ENCODE measurements at places on chromosomes 6 and 20.

DNA sequence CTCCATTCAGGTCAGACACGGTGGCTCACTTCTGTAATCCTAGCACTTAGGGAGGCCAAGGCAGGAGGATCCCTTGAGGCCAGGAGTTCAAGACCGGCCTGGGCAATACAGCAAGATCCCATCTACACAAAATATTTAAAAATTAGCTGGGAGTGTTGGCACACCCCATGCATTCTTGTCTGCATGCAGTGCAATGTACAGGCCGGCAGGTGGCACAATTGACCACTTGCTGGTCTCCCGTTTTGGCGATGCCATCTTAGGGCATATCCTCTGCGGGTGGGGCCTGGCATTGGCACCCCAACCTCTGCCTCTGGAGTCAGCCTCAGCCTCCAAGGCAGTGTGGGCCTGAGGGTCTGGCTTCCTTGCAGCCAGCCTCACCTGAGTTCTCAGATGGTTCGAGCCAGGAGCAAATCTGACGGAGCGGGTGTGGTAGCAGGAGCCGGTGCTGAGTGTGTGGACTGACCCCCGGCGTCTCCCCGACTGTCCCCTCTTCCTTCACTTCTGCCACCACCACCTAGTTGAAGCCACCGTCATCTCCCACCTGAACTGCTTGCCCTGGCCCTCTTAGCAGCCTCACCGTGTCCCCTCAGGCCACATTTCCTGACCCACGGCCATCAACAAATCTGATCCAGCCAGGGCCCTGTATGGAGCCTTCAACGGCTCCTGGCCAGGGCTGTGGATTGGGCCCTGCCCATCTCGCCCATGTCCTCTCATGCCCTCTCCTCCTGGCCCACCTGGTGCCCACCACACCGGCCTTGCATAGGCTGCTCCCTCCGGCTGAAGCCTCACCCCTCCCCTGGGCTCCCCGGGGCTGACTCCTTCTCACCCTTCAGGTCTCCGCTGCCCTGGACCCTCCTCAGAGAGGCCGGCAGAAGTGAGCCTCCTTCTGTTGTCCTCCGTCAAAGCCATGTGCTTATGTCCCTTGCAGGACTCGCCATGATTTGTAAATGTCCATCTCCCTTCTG, 44.0 kb downstream of the EFCAB8 start:
- peak; percentile 50 for DNase-seq

DNA sequence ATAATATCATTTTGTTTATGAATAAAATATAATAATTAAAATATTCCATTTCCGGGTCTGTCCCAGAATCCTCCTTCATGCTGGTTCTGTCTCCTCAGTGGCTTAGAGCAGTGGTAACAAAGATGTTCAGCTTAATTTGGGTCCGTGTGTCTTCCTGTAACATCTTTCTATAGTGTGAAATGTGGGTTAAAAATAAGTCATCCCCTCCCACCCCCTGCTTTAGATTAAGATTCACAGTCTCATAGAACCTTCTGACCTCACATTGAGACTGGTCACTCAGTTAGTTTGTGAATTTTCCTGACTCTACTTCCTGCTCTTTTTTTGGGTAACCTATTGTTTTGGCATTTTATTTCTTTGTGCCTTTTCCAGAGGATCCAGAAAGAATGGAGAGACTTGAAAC, 55.2 kb downstream of the SLX4IP start:
- no peak for DNase-seq

DNA sequence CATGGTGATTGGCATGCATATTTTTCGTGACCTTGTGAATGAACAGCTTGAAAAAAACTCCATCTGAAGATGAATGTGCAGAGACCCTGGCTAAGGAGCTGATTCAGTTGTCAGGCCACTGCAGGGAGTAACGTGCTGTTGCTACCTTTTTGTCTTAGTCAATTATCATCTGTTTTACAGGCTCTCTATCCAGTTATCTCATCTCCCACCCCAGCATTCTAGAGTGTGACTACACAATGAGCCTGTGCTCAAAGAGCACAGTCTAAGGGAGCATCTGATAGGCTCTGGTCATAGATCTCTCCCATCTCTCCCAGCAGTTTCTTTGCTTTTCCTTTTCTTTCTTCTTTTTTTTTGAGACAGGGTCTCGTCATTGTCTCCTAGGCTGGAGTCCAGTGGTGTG, 45.5 kb downstream of the NDRG3 start:
- no peak for DNase-seq

GRCh38 chr6:40346246-40346645, 240.9 kb downstream of the LRFN2 start:
- DNase-seq: no peak

GRCh38 chr20:56361900-56362299, 3.1 kb downstream of the FAM210B start:
- DNase-seq: no peak

DNA sequence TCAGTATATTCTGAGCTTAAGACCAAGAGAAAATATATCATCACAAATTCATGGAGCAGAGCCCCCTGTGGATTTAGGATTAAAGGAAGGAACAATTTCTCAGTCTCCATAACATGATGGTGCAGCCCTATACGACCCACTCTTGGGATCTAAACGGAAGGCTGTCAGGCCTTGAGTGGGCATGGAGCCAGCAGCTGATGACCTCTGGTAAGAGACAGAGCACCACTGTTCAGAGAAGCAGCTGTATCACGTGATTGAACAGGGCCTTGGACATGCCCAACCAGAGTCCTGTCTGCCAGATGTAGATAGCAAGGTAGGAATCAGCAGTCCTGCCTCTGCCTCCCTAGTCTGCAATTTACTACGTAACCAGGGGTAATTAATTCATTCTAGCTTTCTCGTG, 259.4 kb upstream of the POU3F2 start:
- no peak for DNase-seq

DNA sequence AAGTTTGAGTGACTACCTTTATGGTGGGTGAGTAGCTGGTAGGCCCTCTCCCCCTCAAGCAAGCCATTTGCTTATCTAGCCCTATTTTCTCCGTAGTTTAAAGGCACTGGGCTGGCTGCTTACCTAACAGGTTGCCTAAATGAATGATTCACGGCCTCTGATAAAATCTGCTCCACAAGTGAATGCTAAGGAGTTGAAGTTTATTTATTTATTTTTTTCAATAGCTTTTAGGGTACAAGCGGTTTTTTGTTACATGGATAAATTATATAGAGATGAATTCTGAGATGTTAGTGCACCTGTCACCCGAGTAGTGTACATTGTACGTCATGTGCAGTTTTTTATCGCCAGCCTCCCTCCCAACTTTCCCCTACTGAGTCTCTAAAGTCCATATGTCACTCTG, 8.3 kb upstream of the CDH26 start:
- no peak for DNase-seq

DNA sequence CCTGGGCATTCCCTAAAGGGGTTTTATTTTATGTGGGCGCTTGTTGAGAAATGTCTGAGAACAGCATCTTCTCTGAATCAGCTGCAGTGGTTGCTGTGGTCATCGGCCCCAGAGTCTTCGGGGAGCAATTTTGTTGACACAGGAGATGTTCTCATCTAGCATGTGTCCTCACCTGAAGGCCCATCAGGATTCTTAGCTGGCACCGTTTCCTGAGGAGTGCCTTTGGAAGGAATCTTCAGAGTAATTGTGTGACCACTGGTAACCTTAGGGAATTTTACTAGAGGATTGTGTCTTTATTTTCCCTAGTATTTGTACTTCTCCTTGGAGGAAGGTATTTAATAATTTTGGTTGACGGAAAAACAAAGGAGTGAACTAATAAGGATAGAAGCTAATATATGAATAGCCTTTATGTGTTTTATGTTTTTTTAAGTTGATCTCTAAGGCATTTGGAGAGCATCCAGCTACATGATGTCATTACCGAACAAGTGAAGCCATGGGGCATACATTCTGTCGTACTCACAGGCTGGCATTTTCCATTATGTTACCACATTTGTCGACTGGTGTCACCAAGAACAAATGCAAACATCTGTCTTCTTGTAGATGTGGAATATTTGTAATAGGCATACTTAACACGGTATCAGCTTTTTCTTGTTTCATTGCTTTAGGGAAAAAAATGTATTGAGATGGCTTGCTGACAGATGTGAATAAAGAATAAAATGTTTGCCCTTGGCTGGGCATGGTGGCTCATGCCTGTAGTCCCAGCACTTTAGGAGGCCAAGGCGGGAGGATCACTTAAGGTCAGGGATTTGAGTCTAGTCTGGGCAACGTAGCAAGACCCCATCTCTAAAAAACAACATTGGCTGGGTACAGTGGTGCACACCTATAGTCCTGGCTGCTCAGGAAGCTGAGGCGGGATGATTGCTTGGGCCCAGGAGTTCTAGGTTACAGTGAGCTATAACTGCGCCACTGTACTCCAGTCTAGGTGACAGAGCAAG, 41.9 kb downstream of the TULP4 start:
- no peak for DNase-seq

Data from ACHN (cell line).